ENCODE measurements at places on chromosomes 12 and 14.

DNA sequence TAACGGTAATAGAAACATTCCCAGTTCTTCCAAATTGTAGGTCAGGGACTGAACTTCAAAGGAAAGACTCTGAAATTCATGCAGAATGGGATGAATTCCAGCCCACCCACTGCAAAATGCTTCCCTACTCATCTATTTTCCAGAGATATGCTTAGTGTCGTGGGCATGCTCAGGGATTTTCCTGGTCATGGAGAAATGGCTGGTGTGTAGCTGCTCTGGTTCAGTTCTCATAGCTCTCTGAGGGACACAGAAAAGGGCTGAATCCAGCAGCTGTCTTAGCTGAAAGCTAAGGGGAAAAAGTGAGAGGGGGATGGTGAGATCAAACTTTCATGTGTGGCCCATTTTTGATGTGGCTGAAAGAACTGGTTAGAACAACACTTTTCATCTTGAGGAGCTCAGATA, 72.9 kb upstream of the KRAS start:
- no peak for DNase-seq

- no peak for DNase-seq
Measured at GRCh38 chr12:27193854-27194544, 50.1 kb upstream of the STK38L start.

GRCh38 chr12:132416121-132416673, 73.8 kb upstream of the FBRSL1 start:
- DNase-seq, result no peak

GRCh38 chr12:51437431-51437830, 12.8 kb downstream of the SLC4A8 start:
- DNase-seq, result no peak

DNA sequence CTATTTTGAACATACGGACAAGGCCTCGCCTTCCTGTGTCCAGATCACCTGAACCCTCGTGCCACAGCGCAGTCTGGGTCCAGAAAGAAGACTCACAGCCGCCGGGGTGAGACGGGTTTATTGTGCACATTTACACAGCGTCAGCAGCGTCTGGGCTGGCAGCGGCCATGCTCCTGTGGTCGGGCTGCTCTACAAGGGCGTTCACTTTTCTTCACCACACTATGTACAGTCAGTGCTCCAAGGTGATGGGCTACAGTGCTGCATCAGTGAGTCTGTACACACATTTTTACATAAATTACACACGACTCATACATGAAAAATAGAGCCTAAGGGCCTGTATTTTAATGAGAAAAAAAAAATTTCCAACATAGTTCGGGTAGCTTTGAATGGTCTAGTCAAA, 18.0 kb downstream of the ZFYVE21 start:
- DNase-seq, result no peak

DNA sequence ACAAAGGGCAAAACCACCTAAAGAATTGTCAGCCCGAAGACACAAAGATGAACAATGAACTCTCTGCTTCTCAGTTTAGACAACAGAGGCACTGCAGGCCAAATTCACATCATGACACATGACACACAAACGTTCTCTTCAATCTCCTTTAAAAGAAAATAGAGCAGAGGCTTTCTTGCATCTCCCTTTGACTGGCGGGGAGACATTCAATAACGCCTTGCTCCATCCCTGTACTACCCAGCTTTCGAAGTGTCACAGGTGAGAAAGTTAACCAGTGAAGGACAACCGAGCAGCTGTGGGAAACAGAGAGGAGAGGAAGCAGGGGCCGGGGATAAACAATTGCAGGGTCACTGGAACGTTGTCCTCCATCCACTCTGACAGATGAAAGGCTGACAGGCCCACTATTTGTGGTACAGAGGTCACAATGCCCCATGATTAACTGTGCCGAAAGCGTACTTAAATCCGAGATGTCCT, 130.8 kb downstream of the PHLDA1 start:
- DNase-seq, result no peak

GRCh38 chr12:109744026-109744425, 30.4 kb downstream of the FAM222A start:
- no peak for DNase-seq

DNA sequence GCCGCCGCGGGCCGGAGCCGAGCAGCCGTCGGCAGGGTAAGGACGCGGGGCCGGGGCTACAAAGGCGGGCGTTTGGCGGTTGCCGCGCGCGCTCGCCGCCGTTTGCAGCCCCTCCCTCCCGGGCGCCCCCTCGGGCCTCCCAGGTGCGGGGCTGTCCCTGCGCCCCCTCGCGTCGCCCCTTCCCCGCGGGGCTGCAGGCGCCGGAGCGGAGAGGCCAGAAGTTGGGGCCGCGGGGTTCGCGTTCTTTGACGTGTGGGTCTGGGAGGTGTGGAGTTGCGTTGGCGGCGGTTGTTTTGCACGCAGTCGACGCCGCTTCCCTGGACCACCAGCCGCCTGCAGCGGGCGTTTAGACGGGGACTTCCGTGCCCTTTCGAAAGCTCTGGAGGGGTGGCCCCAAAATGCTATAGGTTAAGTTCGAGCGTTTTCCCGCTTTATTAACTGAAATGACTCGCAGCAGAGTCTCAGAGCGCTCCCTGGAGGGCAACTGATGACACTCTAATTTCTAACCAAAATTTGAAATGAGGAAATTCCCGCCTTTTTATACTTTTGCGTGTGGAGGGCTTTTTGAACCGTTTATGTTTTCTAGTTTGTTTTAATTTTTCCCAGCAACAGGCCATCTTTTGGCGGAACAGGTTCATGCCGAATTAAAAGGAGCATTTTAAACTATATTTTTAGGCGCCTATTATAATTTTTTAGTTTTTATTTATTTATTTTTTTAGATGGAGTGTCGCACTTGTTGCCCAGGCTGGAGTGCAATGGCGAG, 902 bp downstream of the TMPO start:
- peak; percentile 80 for DNase-seq

DNA sequence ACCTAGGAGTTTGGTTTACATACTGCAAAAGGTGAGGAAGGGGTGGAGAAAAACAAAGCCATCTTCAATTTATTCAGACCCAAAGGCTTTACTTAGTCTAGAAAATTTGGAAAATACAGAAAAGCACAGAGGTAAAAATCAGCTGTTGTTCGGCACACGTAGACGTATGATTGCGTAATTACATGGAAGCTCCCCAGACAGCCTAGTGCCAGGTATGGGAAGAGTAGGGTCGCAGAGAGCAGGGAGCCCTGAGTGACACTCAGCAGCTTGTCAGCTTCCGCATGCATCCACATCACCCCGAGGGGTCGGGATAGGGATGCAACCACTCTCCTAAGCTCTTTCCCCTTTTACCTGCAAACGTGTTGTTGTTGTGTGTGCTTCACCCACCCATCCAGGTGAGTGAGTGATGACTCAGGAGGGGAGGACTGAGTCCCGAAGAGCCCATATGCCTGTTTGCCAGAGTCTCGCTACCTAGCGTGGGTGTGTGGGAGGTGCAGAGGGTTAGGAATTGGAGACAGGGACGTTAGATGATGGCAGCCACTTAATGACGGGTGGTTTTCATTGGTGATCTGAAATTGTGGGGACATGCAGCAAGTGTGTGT, 20.1 kb downstream of the PIWIL1 start:
- no peak for DNase-seq

DNA sequence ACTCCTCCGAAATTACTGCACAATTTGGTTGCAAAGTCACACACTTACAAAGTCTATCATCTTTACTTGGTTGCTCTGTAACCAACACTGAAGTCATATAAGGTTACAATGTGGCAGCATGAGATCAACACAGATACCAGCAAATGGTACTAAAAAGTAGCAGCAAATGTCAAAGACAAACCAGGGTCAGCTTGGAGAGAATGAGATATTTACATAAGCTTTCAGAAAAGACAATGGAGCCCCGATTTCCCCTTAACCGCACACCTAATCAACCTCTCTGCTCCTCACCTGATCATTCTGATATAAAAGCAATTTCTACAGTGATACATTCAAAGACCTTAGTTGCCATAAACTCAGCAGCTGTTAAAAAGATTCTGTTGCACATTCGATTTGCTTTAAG, 76.4 kb upstream of the FOXN3 start:
- DNase-seq, result no peak

- DNase-seq, result no peak
Measured at GRCh38 chr12:109497675-109498074, 20.2 kb downstream of the UBE3B start.

- DNase-seq, result no peak
Measured at GRCh38 chr14:81429028-81429427, 28.9 kb upstream of the STON2 start.

- DNase-seq, result no peak
Measured at GRCh38 chr14:100076133-100076532, 10.9 kb downstream of the EVL start.

DNA sequence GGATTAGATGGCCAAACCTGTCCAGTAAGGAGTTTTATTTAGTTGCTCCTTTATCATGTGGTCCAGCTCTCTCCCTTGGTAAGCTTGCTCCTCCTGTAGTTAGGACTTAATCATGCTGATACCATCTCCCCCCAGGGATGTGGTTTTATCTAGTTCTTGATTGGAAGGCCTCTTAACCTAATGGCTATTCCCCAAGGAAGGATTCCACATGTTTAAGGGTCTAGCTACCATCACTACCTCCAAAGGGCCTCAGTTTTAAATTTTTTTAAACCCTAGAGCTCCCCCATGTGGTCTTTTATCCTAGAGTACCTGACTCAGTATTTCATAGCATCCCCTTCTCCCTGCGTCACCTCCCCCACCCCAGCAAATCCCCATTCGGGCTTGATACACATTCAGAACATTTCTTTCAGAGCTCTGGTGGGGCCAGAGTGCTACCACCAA, 22.5 kb downstream of the MAP3K12 start:
- no peak for DNase-seq

GRCh38 chr12:105887131-105887530, 251.6 kb downstream of the NUAK1 start:
- no peak for DNase-seq

DNA sequence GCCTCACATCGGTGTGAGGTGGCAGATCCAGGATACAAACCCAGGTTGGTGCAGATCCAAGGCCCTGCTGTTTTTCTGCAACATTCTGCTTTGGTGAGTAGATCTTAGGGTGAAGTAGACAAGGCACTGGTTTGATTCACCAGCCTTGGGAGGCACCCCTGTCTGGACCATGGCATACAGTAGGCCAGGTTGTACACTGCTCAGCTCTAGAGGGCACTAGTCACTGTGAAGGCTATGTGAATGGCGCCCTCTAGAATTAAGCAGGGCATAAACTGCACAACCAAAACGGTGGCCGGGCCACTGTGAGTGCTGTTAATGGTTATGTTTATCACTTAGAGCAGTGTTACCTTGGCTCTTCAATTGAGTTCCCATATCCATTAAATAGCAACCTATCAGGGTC, 280.6 kb upstream of the PWP1 start:
- DNase-seq, result peak; percentile 8

DNA sequence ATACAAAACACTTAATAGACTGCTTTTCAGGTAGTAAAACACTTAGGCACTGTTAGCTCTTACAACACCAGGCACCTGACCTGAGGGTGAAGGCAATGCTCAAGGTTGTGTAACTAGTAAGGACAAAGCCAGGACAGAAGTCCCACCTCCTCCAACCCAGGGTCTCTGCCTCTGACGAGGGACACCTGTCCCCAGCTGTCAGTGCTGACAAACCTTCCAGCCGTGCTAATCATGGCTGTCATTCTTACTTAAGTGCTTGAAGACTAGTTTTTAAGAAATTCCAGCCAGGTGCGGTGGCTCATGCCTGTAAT, 62.5 kb upstream of the MAX start:
- DNase-seq, result no peak

DNA sequence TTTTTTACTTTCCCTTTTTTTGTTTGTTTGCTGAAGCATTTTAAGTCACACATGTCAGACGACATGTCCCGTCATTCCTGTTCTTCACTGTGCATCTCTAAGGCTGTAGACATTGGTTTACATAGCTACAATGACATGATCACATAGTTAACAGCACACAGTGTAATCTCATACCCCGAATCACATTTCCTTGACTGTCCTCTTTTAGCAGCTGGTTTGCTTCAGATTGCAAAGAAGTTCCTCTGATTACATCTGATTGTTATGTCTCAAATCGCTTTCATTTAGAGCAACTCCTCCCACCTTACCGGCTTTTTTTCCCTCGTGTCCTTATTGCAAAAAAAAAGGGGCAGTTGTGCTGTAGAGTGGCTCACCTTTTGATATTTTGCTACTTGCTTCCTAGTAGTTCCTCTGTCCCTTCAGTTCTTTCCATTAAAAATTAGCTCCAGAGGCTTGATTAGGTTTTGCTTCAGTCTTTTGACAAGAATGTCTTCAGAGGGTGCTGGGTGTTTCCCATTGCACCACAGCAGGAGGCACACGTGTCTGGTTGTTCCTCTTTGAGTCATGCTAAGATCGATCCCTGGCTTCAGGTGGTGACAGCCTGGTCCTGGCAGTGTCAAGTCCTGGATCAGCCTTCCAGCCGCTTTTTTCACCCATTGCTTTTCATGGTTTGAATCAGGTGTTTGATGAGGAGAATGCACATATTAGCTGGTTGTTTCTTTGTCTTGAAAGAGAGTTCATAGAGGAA, 35.0 kb downstream of the ZNF664 start:
- no peak for DNase-seq

DNA sequence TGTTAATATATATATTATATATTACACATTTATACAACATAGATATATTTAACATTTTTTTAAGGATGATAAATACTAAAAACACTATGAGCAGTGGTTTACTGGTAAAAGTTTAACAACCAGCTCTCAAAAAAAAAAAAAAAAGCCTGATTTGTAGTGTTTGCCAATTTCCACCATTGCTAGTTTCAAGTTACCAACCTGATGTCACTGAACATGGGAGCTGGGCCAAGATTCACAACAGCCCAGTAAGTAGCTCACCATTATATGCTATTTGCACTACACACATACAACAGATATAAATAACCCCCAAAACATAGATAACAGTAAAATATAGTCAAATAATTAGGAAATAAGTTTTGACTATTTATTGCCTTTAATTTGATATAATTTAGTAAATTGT, 28.9 kb upstream of the TMX1 start:
- DNase-seq, result no peak

GRCh38 chr14:90675399-90675798, 140.8 kb downstream of the TTC7B start:
- DNase-seq, result no peak

DNA sequence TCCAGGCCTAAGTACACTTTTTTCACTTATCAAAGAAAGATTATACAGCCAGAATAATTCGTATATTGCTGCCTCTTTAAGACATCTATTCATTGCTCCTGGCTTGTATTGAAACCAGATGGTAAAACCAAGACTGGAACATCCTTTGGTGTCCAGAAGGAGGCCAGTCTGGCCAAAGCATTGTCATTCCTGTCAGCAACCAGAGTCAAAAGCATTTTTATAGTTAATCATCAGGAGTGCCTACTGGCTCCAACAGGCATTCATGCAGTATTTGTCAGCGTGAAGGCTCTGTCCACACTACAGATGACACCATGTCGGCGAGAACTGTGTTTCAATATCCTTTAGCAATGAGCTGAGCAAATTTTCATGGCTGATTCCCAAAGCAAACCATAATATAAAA, 118.0 kb upstream of the G2E3 start:
- no peak for DNase-seq
